Central memory CD8-positive, alpha-beta T cell (primary cell): ENCODE measurements at places on chromosomes 5 and 9.

DNA sequence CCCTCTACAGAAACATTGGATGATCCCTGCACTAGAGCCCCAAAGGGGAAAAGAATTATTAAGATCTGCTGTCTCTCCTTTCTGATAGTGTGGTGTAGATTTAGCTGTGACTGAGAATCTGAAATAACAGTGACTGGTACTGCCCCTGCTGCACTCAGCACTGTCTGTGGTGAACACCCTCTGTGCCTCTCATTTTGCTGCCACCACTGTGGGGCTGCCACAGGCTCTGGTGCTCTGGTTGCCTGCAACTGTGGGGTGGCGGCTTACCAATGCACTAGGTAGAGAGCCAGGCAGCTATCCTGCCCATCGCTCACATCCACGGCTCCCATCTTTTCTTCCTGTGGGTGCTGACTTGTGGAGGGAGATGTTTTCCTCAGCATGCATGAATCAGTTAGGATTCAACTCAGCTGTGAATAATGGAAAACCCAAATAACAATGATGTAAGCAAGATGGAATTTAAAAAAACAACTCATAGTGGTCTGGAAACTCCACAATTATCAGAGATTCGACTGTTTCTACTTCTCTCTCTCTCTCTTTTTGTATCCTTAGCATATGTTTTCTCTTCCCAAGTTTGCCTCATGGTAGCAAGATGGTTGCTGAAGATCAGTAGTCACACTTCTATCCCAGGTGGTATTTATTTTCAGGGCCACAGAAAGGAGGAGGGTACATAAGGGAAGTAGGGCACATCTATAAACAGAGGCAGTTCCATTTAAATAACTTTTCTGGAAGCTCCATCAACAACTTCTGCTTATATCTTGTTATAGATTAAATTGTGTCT, 99.8 kb upstream of the DAP start:
- no peak for DNase-seq

GRCh38 chr5:8730194-8730593, 815.7 kb downstream of the SEMA5A start:
- no peak for DNase-seq

DNA sequence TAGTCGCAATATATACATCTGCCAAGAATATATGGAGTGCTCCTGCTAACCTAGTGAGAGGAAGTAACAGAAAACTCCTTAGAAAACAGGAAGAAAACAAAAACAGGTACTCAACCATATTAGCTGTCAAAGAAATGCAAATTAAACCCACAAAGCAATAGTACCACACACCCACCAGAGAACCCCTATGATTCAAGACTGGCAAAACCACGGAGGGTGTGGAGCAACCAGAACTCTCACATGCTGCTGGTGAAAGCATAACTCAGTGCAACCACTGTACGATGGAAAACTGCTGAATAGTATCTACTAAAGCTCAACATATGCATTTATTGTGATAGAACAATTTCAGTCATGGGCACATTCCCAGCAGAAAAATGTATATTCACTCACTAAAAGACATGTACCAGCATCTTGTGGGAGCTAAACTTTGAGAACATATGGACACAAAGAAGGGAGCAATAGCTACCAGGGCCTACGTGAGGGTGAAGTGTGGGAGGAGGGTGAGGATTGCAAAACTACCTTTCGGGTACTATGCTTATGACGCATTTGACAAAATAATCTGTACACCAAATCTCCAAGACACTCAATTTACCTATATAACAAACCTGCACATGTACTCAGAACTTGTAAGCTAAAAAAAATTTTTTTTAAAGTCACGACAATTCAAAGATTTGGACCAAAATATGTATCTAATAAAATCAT, 34.0 kb downstream of the PTPN3 start:
- DNase-seq = no peak

DNA sequence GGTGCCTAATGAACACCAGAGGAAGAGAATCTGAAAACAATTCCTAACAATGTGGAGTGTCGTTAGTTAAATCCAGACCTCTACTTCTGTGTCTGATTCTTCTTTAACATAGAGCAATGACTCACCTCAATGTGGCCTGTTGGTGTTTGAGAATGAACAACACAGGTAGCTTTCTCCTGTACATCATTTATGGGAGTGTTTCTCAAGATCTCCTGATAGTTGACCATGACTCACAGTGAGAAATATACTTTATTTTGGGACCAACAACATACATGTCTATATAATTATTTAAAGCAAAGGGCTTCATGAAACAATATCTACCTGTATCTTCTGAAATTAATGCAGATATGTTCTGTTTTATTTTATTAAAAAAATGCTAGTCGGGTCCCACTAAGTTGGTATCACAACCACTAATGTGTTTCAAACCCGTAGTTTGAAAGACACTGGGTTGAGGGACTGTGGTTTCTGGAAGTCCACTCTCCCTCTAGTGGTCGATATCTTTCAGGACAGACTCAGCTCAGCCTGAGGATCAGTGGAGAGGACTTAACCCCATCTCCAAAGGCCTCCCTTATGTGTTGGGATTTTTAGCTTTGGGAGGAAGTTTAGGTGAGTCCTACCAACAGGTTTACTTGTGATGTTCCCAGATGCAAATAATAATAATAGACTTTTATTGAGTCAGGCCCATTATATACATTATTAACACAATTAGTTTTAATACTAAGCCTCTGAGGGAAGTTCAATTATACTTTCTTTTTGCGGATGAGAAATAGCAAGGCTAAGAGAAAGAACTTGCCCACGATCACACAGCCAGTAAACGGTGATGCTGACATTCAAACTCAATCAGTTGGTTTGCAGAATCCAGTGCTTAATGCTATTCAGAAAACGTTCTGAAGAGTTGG, 70.0 kb upstream of the KLF9 start:
- DNase-seq = no peak

- no peak for DNase-seq
Observed at GRCh38 chr9:95678759-95679158, 162.0 kb upstream of the PTCH1 start.

DNA sequence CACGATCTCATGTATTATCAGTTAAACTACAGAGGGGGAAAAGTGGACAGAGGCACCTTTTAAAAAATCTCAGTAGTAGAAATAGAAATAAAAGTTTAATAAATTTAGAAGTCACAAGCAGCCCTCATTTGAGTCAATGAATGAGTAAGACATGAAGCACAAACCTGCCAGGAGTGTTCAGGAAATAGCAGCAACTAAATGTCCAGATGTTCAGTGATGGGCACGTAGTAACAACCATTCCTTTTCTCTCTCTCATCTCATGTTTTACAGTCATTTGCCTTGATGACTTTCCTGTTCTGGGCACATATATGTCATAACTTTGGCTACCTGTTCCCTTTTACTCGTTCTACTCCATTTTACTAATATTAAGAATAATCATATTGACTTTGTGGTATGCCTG, 17.7 kb downstream of the ISOC1 start:
- no peak for DNase-seq

DNA sequence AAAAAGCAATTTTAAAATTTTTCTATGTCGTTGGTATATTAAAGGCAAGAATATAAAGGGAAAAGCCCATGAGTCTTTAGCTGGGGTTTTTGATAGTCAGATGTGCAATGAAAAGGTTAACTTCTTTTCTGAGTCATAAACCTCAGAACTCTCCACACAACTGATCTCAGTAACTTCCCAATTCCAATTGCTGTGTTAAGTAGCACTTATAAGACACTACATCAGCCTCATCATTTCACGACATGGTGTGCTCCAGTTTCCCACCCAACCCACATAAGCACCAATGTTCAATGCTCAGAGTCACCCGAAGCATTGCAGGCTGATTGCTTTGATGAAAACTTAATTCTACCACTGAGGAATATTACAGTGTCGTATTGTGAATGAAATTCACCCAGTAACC, 155.8 kb downstream of the TSSK1B start:
- DNase-seq = no peak

DNA sequence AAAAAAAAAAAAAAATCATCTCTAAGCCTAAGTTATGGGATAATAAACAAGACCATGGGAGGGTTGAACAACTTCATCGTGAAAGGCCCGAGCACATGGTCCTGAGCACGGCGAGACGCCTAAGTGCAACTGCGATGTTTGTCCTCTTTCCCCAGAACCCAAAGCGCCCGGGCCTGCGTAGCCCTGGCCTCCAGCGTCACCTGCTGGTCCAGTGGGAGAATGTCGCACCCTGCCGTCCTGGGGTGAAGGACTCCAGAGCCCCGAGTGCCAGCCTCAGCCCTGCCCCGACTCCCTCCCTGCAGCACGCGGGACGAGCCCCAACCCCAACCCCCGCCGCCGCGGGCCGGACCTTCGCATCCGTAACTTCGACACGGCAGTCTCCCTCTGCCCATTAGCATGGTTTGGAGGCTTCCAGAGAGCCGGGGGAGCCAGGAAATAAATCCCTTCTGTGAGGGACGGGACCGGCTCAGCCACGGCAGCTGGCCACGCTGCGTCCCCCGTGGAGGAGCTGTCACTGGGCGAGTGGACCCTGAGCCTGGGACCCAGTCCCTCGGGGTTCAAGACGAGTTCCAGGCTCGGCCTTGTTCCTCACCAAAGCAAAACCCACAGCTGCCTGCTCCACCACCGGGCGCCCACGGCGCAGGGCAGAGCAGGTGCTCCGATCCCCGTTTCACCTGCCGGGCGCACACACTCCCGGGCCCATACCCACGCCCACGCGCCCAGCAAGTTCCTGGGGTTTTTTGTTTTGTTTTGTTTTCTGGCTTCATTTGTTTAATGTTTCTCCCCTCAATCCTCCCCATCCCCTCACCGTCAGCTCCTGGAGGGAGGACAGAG, 132.5 kb upstream of the HAND1 start:
- DNase-seq = no peak

GRCh38 chr9:26662476-26662875, 230.1 kb downstream of the CAAP1 start:
- DNase-seq = no peak

GRCh38 chr9:109868207-109868606, 88.2 kb downstream of the PALM2AKAP2 start:
- no peak for DNase-seq

GRCh38 chr5:59164041-59164830, 581.4 kb downstream of the RAB3C start:
- DNase-seq = no peak

DNA sequence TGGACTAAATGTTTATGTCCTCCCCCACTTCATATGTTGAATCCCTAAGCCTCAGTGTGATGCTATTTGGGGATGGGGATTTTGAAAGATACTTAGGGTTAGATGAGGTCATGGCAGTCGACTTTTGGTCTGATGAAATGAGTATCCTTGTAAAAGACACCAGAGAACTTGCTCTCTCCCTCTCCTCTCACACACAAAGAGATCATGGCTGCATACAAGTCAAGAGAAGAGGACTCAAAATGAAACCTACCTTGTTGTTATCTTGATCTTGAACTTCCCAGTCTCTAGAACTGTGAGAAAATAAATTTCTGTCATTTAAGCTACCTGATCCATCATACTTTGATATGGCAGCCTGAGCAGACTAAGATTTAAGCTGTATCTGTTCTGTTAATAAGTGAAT, 144.0 kb upstream of the HAPLN1 start:
- no peak for DNase-seq

DNA sequence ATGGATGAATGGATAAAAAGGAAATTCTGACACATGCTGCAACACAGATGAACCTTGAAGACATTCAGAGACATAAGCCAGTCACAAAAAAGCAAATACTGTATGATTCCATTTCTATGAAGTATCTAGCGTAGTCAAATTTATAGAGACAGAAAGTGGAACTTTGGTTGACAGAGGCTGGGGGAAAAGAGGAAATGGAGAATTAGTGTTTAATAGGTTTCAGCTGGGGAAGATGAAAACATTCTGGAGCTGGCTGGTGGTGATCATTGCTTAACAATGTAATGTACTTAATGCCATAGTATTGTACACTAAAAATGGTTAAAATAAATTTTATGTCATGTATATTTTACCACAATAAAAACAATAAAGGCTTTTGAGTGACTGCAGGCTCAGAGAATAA, 24.2 kb downstream of the PPIC start:
- no peak for DNase-seq

- no peak for DNase-seq
Observed at GRCh38 chr9:82961504-82962125, 101.3 kb downstream of the RASEF start.

GRCh38 chr5:101142102-101142501, 239.0 kb upstream of the ST8SIA4 start:
- no peak for DNase-seq

DNA sequence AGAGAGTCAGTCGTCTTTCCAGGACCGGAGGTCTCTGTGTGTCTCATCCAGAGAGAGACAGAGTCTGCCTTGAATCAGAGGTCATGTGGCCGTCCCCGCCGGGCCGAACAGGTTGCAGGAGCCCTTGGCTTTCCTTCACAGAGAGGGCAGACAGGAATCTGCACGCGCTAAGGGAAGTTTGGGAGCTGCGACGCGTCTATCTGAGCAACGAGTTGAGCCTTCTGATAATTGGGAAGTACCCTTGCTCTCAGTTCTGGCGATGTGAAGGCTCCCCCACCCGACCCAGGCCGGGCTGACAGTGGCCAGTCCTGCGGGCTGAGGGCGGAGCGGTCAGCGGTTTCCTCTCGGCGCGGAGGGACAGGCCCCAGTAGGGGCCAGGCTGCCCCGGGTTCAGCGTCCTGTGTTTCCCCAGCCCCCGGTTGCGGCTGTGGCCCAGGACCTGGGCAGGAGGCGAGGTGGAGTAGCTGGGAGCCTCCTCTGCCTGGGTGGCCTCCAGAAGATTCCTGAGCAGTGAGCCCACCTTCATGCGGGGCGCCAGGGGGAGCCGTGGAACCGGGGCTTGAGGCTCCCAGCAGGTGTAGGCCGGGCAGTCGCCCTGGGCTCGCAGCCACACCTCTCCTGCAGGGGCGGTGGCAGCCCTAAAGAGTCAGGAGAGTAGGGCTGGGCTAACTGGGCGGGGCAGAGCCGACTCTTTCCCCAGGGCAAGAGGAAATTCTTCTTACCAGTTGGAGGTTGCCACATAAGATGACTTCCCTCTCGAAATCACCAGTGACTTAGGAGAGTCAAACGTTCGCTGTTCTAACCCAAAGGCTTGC, 13.9 kb downstream of the NR2F1 start:
- DNase-seq = no peak

GRCh38 chr5:120615967-120616645, 152.0 kb downstream of the PRR16 start:
- DNase-seq = no peak

GRCh38 chr9:136832581-136832980, 9.7 kb upstream of the AJM1 start:
- no peak for DNase-seq

GRCh38 chr9:128408963-128409431, 11.7 kb upstream of the CERCAM start:
- DNase-seq = no peak
